ENCODE measurements at places on chromosomes 5 and 9.

DNA sequence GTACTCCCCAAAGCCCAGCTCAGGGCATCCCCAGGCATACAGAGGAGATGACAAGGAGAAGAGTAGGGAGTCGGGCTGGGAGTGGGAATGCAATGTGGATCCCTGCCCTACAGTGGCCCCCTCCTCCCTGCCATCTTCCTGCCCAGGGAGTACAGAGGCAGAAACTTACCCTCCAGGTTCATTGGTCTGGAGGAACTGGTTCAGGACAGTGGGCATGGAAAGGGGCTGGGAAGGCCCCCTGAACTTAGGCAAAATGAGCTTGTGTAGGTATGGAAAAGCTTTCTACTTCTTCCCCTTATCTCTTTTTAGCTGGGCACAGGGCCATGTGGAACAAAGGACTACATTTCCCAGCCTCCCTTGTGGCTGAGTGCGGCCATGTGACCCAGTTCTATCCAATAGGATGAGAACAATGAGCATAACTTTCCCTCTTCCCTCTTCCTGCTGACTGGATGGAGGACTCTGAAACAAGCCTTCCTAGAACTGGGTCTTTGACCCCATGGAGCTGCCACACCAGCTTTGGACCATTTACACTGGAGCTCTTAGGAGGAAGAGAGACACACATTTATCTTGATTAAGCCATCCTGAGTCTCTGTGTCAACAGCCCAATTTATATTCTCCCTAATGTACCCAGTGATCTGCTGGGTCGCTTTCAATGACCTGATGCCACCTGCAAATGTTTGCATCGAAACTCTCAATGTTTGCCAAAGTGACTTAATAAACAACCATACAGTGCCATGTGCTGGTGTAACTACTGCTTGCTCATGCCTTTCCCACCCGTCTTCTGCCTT is 25.0 kb upstream of the HMCN2 start:
- peak; percentile 50 for DNase-seq

DNA sequence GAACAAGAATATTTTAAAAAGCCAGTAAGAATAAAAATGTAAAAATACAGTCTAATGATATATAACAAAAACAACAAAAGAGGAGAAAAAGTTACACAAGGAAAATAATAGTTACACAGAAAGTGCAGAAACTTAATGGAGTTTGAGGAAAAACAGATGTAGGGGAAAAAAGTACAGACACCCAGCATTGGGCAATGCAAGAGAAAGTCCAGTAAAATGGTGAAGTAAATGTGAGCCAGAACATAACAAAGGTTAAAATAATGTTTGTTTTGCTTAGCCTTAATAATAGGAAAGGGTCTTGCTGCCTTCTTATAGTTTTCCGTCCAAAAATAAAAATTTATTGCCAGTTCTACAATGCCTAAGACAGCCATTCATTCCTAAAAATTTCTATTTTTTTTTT is 364.2 kb downstream of the NNT start:
- no peak for DNase-seq

GRCh38 chr5:64678374-64678773 is 11.9 kb upstream of the SHISAL2B start:
- DNase-seq = no peak

- DNase-seq = no peak
Observed at GRCh38 chr5:171762021-171762608, 23.5 kb upstream of the SMIM23 start.

DNA sequence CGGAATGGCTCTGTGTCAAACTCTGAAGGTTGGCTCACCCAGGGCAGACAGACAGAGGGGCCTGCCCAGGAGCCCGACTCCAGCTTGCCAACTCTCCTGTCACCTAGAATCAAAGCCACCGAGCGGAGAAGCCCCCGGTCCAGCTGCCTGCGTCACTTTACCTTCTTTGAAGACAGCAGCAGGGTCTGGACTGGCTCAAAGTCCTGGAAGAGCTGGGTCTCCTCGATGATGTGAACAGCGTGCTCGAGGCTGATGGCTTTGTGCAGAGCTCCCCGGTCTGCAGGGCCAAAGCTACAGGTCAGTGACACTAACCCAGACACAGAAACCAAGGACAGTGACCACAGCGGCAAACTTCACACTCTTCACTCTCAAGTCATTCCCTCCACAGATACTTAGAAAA is 67.9 kb downstream of the SECISBP2 start:
- DNase-seq = no peak
